ENCODE measurements at places on chromosomes 2 and 18.

GRCh38 chr2:140639628-140640027 is 1491.2 kb downstream of the LRP1B start:
- DNase-seq = no peak

DNA sequence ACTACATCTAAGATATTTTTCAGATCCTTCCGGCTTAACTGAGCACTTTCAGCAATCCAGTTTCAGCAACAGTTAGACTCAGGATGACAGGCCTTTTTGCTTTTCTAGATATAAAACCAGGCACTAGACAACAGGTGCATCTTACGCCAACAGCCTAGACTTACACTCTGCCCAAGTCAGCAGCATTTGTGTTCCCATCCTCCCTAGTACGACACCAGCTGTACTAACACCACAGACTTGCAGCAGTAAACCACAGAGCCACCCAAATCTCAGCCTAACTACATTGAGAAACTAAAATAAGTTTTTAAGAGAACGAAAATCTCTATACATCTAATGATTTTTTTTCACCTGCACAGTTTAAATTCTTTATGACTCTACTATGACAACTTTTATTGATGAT is 89.9 kb upstream of the DNMT3A start:
- no peak for DNase-seq

- no peak for DNase-seq
Measured at GRCh38 chr18:8702668-8703067, 2.7 kb upstream of the MTCL1 start.

GRCh38 chr2:22442051-22442450 is 942.9 kb upstream of the KLHL29 start:
- DNase-seq = no peak

- no peak for DNase-seq
Measured at GRCh38 chr18:28767727-28768211, 590.8 kb upstream of the CDH2 start.

- no peak for DNase-seq
Measured at GRCh38 chr18:62030091-62030985, 137.5 kb upstream of the RNF152 start.

DNA sequence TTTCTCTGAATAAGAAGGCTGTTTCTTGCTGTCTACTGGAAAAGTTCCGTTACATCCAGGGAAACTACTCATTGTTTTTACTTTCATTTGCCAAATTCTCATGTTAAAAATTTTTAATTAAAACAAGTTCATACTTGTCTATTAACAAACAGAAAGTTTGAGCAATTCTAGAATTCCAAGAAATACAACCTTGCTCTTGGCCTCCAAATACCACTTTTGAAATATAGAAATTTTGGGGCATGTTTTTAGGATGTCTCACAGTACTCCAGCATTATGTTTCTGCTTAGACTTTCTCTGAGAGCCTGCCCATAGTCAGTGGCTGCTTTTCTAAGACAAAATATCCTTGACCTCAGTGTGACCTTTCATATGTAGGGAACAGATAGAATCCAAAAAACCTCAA is 228.7 kb upstream of the RND3 start:
- no peak for DNase-seq

- DNase-seq = no peak
Measured at GRCh38 chr18:46160050-46160798, 56.0 kb downstream of the HAUS1 start.

DNA sequence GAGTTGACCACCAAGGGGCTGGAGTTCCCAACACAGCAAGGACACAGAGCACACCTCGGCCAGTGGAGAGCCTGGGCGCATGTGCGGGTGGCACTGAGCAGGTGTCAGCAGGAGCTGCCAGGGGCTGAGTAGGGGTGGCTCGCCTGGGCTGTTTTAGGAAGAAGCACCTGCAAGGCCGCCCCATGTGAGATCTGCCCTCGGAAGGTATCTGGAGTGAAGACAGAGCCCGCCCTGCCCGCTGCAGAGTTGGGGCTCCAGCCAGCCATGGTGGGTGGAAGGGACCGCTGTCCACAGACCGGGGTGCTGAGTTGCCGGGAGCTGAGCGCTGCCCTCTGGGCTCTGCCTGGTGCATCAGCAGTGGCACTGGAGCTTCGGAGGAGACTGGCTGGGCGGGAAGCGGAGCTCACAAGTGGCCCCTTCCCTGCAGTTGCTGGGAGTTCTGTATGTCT is 35.2 kb downstream of the MTERF4 start:
- no peak for DNase-seq

DNA sequence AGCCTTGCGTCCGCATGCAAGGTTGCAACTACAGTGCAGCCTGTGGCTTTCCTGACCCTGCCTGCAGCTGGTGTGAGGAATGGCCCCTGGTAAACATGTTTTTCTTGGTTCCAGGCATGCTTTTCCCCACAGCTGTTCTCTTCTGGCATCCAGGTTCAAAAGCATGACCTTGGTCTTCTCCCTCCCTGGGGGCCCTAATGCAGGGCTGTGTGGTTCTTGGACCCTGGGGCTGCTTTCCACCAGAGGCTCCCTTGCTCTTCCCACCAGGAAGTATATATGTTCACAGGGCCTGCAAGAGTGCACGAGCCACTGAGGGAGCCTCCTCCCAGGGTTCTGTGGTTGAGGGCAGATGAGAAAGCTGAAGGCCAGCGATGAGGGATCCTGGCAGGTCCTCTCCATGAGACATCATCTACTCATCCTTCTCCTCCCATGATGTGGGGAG is 125.9 kb downstream of the BCL2L11 start:
- DNase-seq = no peak

GRCh38 chr2:120700659-120701058 is 35.0 kb upstream of the GLI2 start:
- no peak for DNase-seq

- DNase-seq = no peak
Measured at GRCh38 chr2:39991298-39991697, 212.2 kb upstream of the THUMPD2 start.

GRCh38 chr2:159317392-159318088 is 31.0 kb upstream of the WDSUB1 start:
- no peak for DNase-seq

- no peak for DNase-seq
Measured at GRCh38 chr2:161975813-161976160, 98.2 kb downstream of the DPP4 start.

GRCh38 chr18:56246916-56247315 is 391.5 kb downstream of the TXNL1 start:
- no peak for DNase-seq

- DNase-seq = no peak
Measured at GRCh38 chr2:102181919-102182635, 4.7 kb upstream of the IL1RL2 start.

GRCh38 chr2:109204412-109204811 is 75.4 kb downstream of the SH3RF3 start:
- DNase-seq = no peak

- DNase-seq = no peak
Measured at GRCh38 chr18:9248661-9249060, 85.9 kb upstream of the TWSG1 start.

DNA sequence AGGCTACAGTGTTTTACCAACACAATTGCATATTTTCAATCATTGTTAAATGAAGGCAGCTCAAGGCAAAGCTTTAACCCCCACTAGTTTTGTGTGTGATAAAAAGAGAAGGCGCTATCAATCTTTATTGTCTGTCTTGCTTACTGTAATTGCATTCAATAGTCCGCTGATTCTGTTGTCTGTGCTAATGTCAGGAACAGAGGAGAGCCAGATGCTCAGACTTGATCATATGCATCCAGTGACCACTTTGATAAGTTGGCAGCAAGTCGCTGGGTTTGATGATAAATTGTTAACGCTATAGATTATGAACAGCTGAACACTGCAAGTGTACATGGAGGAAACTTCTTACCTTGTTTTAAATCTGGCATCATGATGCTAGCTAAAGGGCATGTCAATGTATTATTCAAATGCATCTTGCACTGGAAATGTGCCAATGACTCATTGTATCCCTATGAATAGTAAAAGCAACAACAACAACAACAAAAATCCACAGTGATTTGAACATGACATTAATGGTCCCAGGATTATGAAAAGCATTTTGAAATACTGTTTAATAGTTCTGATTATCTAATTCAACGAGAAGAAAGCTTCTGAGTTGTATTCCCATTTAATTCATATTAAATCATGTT is 423.5 kb upstream of the FANCL start:
- no peak for DNase-seq

DNA sequence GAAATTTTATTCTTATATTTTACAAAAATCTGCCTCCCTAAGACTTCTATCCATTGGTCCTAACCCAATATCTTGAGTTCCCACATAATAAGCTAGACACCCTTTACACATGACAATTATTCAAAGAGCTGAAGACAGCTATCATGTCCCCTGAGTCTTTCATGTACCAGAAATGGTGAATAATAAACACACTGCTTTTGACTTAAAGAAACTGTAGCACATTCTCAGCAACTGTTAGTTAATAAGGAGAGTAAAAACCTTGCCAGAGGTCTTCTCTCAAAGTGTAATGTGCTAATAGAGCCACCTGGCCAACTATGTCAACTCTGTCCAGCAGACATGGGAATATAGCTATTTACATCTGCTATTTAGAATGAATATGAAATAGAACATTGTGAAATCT is 109.7 kb upstream of the ARL5A start:
- no peak for DNase-seq

DNA sequence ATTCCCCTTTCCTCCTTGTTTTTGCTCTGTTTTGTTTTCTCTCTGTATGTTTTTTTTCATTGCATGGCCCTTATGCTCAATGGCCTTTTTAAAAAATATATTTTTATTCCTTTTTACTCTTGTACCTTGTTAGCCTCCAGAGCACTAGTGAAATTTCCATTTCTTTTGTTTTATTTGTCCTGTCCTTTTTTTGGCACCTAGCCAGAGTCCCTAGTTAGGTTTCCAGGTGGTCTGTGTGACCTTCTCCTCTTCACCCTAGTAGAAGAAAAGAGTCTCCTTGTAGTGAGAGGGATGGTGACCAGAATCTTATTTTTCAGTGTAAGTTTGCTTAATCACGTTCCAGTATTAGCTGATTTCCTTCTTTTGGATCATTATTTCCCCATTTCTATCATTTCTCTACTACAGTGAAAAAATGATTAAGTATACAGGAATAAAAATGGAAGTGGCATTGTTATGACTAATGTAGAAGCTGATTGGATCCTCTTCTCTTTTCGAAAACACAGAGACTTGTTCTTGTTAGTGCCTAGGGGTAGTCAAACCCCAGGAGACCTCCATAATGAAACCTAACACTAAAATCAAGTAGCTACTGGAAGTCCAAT is 65.9 kb downstream of the NBEAL1 start:
- no peak for DNase-seq

DNA sequence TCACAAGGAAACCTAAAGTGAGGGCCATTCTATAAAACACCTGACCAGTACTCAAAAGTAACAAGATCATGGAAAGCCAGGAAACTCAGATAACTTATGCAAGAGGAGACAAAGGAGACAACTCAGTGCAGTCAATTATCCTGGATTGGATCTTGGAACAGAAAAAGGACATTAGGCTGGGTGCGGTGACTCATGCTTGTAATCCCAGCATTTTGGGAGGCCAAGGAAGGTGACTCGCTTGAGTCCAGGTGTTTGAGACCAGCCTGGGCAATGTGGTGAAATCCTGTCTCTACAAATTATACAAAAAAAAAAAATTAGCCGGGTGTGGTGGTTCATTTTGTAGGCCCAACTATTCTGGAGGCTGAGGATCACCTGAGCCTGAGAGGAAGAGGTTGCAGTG is 424.5 kb upstream of the SPRED2 start:
- no peak for DNase-seq

DNA sequence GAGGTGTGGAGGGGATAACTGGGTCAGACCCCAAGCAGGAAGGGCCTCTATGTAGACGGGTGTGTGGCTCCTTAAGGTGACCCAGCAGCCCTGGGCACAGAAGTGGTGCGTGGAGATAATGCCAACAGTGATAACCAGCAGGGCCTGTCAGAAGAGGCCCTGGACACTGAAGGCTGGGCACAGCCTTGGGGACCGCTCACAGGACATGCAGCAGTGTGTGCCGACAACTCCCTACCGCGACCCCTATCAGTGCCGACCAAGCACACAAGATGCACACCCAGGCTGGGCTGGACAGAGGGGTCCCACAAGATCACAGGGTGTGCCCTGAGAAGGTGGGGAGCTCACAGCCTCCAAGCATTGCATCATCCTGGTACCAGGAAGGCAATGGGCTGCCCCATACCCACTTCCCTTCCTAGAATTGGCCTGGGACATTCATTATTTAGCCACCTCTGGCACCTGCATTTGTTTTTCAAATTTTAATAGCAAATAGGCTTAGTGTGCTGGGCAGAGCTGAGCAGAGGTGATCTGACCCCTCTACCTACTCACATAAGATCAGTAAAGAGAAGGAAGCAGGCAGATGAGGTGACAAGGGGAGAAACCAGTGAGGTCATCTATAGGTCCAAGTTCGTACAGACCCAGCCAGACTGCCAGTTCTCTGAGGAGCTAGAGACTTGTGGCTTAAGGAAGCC is 55.2 kb downstream of the BCL11A start:
- DNase-seq = no peak

DNA sequence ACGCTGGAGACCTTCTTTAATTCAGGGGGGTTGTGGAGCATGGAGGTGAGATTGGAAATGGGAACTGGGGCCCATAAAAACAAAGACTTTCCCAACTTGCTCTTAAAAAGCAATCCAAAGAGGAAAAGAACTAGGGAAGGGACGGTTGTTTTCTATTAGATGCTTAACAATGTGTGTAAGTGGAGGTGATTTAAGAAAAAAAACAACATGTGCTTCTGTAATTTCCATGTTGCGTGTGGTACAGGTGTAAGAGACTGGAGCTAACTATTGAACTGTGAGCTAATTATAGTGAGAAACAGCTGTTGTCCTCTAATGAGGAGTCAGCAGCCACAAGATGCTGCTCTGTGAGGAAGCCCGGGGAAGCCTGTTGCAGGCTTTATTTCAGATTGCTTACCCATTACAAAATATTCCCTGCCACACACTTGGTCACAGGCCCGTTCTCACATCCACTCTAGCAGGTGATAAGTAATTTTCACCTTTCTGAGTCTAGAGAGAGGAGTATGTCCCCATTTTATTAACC is 280.6 kb upstream of the PARD3B start:
- DNase-seq = no peak

GRCh38 chr18:66013969-66014368 is 263.2 kb downstream of the CDH7 start:
- DNase-seq = no peak

DNA sequence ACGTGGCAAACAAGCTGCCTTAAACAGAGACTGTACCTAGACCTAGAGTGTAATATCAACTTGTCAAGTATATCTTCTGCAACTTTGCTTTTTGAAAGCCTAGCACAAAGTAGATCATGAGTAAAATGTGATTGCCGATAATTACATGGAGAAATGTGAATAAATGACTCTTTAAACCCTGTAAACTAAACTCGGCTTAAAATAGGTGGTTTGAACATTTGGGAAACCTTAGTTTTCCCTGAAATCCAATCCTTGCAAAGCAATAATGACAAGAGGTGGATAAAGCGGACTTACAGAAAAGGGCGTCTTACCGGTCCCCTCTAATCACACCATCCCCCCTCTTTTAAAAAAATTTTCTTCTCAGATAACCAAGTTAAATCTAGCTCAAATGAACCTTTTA is 549 bp upstream of the PSMD14 start:
- no peak for DNase-seq

DNA sequence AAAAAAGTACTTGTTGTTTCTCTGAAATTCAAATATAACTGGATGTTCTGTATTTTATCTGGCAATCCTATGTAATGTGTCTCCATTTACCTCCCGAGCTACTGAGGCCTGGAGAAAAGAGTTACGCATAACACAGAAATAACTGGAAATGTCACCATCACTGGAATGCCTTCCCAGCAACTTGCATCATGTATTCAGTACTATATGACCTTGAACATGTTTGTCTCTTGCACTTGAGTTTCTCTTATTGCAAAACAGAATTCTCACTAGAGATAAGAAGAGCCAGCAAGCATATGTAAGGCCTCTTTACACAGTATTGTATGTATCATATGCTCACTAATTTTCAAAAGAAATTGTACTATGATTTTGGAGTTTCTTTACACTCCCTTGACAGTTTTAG is 99.6 kb upstream of the CTAGE1 start:
- no peak for DNase-seq
